OCI-M1 (cell line): ENCODE measurements at places on chromosomes 3 and 15.

GRCh38 chr3:102079809-102080197 is 230.5 kb downstream of the NFKBIZ start:
- no peak for DNase-seq

DNA sequence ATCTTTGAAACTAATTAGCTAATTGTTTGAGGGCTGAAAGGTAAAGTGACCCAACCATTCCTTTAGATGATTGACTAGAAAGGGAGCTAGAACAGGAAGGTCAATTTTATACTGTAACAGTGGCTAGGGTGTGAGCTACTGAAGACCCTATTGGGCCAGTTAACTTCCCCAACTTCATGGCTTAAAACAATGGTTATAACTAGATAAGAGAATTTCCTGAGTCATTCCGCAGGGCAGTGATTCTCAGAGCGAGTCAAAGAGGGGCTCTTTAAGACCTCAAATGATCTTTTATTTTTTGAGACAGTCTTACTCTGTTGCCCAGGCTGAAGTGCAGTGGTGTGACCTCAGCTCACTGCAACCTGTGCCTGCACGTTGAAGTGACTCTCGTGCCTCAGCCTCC is 33.7 kb upstream of the TTBK2 start:
- DNase-seq, result peak; percentile 67

GRCh38 chr3:135243616-135244015 is 448.6 kb downstream of the EPHB1 start:
- no peak for DNase-seq

DNA sequence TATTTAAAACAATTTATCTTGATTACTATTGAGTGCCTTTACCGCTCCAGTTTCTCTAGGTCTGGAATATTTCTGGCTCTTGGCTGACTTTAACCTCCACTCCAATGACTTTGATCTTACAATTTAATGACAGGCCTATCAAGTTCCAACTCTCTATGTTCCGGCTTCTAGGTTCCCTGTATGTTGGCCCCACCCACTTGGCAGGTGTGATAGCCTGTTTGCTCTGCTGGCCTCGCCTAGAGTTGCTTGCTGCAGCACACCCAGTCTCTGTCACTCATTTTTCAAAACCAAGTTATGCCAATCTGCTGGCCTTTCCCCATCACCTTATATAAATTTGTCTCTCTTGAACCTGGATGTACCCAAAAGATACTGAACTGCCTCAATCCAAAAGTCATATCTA is 428.0 kb downstream of the ROBO1 start:
- DNase-seq, result no peak

DNA sequence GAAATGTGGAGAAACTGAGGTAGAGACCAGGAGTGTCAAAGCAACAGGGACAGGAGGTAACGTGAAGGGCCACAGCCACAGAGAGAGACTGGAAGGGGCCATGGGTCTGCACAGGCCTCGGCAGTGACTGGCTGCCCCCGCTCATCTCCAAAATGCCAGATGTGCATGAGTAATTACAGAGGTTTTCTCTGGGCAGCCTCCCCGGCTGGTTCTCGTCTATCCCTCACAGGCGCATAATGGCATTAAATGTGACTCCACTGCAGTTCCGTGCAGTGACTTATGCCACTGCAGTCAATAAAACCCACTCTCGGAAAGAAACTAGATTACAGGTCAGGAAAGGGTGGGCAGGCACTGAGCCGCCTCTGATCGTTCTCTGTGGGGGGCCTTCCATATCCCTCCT is 74.7 kb downstream of the WDR76 start:
- DNase-seq, result no peak

- DNase-seq, result no peak
Observed at GRCh38 chr15:54660356-54660755, 536.4 kb downstream of the RSL24D1 start.

- no peak for DNase-seq
Observed at GRCh38 chr3:108334701-108335100, 38.4 kb downstream of the HHLA2 start.

- DNase-seq, result peak; percentile 14
Observed at GRCh38 chr3:80190051-80190450, 422.3 kb upstream of the ROBO1 start.

- DNase-seq, result no peak
Observed at GRCh38 chr3:122952520-122952919, 75.0 kb downstream of the SEMA5B start.

DNA sequence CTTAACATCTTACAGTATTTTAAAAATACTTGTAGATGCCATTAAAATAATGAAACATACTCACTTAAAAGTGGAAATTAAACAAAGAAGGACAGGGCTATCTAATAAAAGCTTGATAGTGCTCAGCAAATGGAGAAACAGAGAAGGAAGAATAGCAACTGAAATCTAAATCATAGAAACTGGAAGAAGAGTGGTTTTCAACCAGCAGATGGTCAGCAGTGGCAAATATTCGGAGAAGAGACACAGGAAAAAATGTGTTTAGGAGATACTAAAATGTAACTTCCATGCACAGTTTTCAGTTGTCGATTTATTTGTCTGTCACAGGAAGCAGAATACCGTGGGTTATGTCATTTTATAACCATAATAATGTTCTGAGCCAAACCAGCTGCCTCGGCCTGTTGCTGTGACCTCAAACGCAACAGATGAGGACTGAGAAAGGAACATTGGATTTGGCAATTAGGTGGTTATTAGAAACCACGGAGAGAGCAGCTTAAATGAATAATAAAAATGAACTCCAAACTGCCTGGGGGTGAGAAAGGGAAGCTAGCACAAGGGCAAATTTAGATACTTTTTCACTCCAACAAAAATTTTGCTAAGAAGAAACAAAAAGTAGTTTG is 246.6 kb upstream of the KCNMB2 start:
- DNase-seq, result no peak

GRCh38 chr15:76064375-76064774 is 4.6 kb downstream of the TMEM266 start:
- DNase-seq, result no peak

- peak; percentile 24 for DNase-seq
Observed at GRCh38 chr3:38147421-38147820, 9.0 kb downstream of the MYD88 start.

DNA sequence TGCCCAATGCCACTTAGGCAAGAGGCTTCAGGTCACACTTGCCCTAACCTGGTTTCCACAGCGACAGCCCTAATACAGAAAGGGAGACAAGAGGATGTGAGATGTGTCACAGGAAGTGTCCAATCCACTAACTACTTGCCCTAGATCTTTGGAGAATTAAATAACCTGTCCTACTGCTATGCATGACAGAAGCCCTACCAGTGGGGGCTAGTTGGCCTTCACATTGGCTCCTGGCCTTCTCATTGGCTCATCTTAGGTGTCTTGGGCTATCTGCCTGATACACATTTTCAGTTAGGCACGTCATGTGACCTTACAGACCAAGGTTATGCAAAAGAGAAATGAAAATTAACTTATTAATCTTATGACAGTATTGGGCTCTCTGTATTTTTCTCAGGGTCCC is 449.9 kb downstream of the FHIT start:
- DNase-seq, result no peak

DNA sequence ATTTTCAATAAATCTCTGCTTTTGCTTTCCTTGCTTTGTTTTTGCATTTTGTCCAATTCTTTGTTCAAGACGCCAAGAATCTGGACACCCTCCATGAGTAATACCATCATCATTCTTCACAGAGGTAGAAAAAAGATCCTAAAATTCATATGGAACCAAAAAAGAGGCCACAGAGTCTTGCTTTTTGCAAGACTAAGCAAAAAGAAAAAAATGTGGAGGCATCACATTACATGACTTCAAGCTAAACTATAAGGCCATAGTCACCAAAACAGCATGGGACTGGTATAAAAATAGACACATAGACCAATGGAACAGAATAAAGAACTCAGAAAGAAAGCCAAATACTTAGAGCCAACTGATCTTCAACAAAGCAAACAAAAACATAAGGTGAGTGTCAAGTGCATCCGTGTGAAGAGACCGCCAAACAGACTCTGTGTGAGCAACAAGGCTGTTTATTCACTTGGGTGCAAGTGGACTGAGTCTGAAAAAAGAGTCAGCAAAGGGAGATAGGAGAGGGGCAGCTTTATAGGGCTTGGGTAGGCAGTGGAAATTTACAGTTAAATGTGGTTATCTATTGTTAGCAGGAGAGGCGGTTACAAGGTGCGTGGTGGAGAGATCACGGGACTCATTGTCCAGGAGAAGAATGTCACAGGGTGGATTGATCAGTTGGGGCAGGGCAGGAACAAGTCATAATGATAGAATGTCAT is 10.9 kb downstream of the STRIT1 start:
- peak; percentile 87 for DNase-seq

GRCh38 chr3:14472471-14473351 is 67.4 kb downstream of the GRIP2 start:
- no peak for DNase-seq

DNA sequence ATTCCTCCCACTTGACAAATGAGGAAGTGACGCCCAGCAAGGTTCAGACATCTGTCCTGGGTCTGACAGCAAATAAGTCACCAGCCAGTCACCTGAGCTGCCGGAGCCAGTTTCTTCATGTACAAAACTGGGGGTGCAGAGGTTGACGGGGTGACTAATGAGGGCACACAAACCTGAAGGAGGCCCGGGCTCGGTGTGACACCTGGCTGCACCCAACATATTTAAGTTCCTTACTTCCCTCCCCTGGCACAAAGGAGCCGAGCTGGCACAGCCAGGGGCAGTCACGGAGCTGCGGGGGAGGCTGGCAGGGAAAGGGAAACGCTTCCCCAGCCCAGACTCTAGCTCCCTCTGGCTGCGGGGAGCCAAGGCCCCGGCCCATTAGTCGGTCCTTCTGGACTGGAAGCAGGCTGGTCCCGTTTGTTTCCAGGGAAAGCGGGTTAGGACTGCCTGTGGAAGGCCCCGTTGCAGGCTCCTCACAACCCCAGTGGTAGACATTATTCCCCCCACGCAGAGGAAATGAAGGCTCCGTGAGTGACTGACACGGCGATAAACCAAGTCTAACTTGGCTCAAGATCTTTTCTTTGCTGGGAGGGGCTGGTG is 2.3 kb downstream of the FBXL22 start:
- peak; percentile 59 for DNase-seq

- DNase-seq, result peak; percentile 78
Observed at GRCh38 chr3:128426128-128426921, 40.4 kb downstream of the DNAJB8 start.

DNA sequence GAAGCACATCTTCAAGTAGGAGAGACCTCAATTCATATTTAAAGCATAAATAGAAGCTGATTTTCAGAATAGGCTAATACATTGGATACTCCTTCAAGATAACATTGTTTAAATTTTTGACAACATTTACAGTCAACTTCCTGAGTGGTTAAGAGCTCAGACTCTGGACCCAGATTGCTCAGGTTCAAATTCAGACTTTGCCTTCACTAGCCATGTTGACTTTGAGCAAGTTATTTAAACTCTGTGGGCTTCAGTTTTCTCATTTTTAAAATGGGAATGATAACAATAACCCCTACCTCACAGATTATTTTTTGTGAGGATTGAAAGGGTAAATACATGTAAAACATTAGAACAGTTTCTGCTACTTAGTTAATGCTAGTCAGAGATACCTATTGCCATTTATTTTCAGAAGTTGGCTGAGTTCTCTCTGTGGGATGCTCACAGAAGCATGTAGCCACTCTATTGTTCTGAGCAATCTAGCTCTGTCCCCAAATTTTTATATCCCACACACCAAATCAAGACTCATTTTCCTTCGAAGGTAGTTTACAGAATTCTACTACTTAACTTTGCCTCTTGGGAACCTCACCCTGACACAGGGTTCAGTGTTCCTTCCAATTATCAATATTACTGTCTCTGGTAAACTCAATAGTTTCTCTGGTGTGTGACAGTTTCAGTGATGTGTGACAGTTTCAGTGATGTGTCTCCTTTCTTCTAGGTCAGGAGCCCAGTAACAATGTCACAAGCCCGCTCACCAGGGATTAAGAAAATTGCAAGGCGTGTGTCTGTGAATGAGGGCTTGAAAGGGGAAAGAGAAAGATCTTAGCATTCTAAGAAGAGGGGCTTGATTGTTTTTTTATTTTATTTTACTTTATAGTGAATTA is 79.4 kb upstream of the OSTN start:
- no peak for DNase-seq

- no peak for DNase-seq
Observed at GRCh38 chr15:63187589-63188226, 1.7 kb upstream of the RAB8B start.

DNA sequence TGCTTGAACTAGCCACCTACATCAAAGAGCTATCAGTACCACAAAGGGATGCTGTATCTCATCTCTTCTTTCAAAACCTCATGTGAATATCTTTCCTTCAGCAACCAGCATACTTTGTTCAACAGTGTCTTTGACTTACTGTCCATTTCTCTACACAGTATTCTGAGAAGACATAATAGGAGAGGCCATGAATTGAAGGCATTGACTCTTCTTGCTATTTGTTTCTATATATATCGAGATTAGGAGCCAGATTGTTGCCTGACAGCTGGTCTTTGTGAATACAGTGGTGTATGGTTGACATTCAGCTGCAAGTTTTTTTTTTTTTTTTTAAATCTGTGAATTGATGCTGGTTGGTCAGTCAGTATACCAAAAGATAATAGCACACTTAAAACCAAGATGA is 12.1 kb upstream of the CSRNP1 start:
- no peak for DNase-seq

DNA sequence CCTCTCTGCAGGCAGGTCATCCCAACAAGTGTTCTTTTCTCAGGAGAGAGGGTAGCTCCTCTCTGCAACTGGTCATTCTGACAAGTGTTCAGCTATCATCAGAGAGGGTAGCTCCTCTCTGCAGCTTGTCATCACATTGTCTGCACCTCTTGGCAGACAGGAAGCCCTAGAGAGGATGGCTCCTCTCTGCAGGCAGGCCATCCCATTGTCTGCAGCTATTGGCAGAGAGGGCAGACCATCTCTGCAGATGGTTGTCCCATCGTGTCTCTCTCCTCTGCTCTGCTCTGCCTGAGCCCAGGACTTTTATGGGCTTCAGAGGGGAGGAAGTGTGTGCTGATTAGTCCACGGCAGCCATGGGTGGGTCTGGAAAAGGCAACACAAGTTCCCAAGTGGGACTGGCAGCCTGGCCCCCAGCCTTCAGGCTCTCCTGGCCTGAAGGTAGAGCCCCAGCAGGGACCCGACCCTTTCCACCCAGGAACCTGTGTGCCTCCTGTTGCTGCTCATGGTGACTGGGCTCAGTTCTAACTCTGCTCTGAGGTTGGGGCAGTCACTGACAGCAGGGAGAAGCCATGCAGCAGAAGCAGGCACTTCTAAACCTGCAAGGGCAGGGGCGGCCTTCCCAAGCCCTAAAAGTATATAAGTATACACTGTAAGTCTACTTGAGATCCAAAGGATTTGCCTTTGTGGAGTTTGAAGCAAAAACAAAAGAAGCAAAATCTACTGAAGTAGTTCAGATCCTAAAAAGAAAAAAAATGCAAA is 637.9 kb downstream of the PLOD2 start:
- DNase-seq, result no peak

- DNase-seq, result no peak
Observed at GRCh38 chr15:96838081-96838480, 507.6 kb downstream of the NR2F2 start.

GRCh38 chr3:146861262-146861661 is 256.1 kb upstream of the PLSCR5 start:
- DNase-seq, result no peak
